ENCODE measurements at places on chromosomes 2 and 18.

- H3K27me3 ChIP-seq = no peaks in the 10 kb centered on the region
- no peaks in the 10 kb centered on the region for H3K36me3 ChIP-seq
- peak; percentile 37 for DNase-seq
- H3K4me3 ChIP-seq = no peak overlapping the region
- peak overlapping the region; percentile 59 for H3K27ac ChIP-seq
Measured at GRCh38 chr2:215535125-215535668, 99.3 kb upstream of the FN1 start.

DNA sequence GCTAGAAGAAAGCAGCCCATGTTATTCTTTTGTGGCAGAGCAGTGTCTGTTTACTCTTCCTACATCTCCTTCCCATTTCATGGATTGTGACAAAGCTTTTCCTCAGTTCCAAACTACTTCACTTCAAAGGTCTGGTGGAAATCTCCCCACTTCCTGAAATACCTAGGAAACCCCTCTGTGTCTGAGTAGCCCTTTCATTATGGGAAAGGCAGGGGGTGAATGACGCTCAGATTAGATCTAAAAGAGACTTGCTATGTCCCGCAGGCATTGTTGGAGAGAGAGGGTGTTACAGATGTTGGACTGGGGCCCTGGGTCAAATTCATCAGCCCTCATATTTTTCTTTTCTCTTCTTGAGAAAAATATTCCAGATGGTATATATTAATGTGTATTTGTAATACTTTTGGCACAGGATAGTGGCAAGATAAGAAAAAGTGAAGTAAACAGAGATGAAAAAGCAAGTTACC is 675.0 kb downstream of the IRS1 start:
- no peak overlapping the region for H3K27ac ChIP-seq
- H3K27me3 ChIP-seq = no peaks in the 10 kb centered on the region
- H3K36me3 ChIP-seq = no peaks in the 10 kb centered on the region
- H3K4me1 ChIP-seq = peaks cover 9% of the 10 kb centered on the region

DNA sequence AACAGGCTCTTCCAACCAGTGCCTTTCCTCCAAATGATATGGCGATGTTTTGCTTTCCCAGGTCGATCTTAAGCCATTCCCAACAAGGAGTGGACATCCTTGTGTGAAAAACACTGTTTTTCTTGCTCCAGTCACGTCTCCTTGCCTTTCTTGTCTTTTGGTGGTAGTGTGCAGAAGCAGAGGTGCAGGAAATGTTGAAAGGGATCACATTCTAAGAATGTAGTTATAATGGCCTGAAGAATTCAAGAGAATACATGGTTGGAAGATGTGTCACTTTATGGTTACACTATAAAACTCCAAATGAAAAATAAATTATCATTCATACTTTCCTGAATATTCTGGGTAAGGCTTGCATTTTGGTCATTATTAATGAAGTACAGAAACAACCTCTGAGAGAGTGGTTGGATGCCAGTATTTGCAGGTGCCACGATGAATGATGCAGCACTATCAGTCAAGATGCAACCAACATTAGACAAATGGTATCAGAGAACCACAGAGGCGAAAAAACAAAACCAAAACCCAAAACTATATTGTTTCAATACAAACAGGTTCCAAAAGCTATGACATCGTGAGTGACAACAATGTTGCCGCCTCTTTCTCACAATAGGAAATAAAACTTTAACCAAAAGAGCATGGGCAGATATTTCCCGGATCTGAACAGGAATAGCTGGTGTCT is 27.5 kb upstream of the POLE4 start:
- no peaks in the 10 kb centered on the region for H3K36me3 ChIP-seq
- H3K27ac ChIP-seq = no peak overlapping the region
- no peak for DNase-seq
- no peaks in the 10 kb centered on the region for H3K4me1 ChIP-seq
- no peak overlapping the region for H3K4me3 ChIP-seq
- no peaks in the 10 kb centered on the region for H3K27me3 ChIP-seq

DNA sequence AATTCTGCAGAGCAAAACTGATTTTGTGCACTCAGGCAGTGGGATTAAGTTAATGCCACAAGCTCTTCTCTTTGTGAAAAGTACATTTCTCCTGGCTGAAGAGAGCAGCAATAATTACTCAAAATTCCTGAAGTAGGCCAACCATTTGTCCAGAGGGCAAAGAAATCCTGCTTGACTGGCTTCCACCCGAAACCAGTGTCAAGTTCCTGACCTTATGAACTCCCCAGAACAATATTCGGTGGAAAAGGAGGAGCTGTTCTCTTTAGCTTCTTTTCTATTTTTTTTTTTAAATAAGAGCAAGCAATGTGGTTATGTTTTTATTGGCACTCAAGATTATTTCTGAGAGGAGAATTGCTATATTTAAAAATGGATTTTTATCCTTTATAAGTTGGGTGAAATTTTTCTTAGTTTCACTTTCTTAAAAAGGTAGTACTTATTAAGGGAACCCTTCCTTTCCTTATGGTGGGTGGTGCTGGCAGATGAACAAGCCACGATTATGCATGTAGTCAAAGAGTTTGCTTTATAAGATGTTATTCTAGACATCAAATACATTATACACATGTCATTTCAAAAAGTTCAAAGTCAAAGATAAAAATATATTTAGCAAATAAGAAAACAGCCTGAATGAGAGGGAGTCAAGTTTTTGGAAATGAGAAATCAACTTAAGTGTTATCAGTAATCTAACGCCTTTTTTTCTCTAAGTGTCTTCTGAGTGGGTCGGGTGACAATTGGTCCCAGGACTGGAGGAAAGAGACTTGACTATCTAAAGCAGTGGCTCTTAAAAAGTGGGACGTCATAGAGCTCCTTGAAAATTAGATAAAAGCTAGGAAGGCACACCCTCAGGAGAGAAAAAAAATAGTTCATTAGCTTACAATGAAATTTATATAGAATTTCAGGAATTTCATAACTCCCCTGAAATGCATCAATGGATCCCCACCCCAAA is 194.5 kb downstream of the IKZF2 start:
- peak; percentile 48 for DNase-seq
- peaks cover 11% of the 10 kb centered on the region for H3K4me1 ChIP-seq
- no peaks in the 10 kb centered on the region for H3K36me3 ChIP-seq
- no peaks in the 10 kb centered on the region for H3K27me3 ChIP-seq
- no peak overlapping the region for H3K27ac ChIP-seq

DNA sequence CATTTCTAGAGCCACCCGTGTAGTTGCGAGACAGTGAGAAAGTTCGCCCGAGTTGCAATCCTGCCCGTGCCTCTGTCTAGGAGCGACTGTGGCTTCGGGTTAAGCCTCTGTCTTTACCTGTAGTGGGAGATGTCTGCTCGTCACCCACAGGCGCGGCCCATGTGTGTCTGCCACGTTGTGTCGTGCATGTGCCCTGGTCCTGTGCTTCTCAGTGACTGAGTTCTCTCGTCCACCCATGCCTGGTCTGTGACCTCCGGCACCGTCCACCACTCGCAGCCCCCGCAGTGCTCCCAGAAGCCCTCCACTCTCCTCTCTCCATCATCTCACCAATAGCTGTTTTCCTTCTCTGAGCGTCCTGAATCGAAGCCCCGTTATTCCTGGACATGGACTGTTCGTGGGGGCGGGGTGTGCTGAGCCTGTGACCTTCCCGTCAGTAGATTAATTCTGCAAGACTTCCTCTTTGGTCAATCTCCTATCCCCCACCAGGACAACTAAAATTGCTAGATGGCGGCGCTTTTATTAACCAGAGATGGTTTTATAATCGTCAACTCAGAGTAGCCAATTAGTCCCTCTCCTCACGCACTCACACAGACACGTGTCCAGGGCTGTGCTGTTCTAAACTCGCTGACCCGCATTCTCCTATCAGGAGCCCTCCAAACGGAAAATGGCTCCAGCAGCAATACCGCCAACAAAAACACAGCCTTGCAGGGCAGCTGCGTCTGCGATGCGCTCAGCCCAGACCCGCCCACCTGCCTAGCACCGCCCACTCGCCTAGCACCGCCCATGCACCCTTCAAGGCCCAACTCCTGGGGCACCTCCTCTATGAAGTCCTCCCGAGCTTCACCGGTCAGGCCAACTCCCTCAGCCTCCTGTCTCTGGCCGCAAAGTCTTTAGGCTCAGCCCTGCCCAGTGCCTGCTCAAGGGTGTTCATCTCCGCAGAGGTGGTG is 119.4 kb downstream of the TWIST2 start:
- DNase-seq = no peak
- no peaks in the 10 kb centered on the region for H3K4me1 ChIP-seq
- no peak overlapping the region for H3K27ac ChIP-seq

DNA sequence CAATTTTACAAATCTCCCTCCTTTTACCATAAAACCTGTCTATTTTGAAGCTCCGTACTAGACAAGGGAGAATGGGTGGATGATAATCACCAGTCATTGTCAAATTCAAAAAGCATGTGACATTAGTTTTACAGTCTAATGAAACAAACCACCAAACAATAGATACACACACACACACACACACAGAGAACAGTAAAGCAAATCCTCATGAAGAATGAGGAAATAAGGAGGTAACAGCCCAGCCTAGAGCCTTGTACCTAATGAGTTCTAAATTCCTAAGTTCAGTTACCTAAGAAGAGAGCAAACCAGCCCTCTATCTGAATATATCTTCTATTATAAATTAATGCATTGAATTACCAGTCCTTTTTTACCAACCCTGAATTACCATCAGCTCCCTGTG is 36.8 kb upstream of the BZW1 start:
- no peak for DNase-seq
- H3K27ac ChIP-seq = no peak overlapping the region
- H3K4me3 ChIP-seq = no peak overlapping the region
- H3K4me1 ChIP-seq = peaks cover 25% of the 10 kb centered on the region
- no peaks in the 10 kb centered on the region for H3K36me3 ChIP-seq
- H3K27me3 ChIP-seq = no peaks in the 10 kb centered on the region

- no peaks in the 10 kb centered on the region for H3K36me3 ChIP-seq
- no peak for DNase-seq
- H3K27me3 ChIP-seq = no peaks in the 10 kb centered on the region
Measured at GRCh38 chr2:218839888-218840287, 8.3 kb upstream of the PRKAG3 start.

DNA sequence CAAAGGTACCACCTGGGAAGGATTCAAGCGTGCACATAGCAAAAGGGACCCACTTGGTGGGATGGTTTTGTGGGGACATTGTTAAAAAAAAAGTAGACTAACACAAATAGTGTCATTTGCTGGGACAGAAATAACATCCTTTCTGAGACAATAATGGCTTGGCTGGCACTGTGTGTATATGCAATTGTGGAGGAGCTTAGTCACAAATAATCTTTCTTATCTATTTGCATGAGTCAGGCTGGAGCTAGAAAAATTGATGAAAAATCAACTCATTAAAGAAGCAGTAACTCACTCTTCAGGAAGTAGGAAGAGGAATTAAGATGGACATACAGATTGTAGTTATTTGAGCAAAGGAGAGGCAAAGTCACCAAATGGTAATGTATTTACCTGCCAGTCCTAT is 29.5 kb upstream of the ITGB6 start:
- H3K27me3 ChIP-seq = no peaks in the 10 kb centered on the region
- H3K4me1 ChIP-seq = peaks cover 61% of the 10 kb centered on the region
- no peak overlapping the region for H3K4me3 ChIP-seq

GRCh38 chr18:22177327-22177871 is 8.0 kb downstream of the GATA6 start:
- H3K4me1 ChIP-seq = peaks cover 21% of the 10 kb centered on the region
- H3K27me3 ChIP-seq = no peaks in the 10 kb centered on the region
- H3K27ac ChIP-seq = no peak overlapping the region
- H3K4me3 ChIP-seq = no peak overlapping the region

GRCh38 chr2:125168442-125168841 is 1143.4 kb downstream of the CNTNAP5 start:
- H3K27me3 ChIP-seq = no peaks in the 10 kb centered on the region
- no peaks in the 10 kb centered on the region for H3K4me1 ChIP-seq
- no peak for DNase-seq
- H3K4me3 ChIP-seq = no peak overlapping the region

- H3K4me3 ChIP-seq = no peak overlapping the region
- no peaks in the 10 kb centered on the region for H3K36me3 ChIP-seq
- peak; percentile 88 for DNase-seq
- H3K27ac ChIP-seq = no peak overlapping the region
- no peaks in the 10 kb centered on the region for H3K27me3 ChIP-seq
- no peaks in the 10 kb centered on the region for H3K4me1 ChIP-seq
Measured at GRCh38 chr2:202178346-202178958, 59.9 kb downstream of the SUMO1 start.

- no peaks in the 10 kb centered on the region for H3K36me3 ChIP-seq
- H3K27ac ChIP-seq = no peak overlapping the region
Measured at GRCh38 chr2:167430447-167430846, 542.2 kb downstream of the XIRP2 start.

GRCh38 chr2:37037771-37038170 is 46.4 kb downstream of the HEATR5B start:
- no peaks in the 10 kb centered on the region for H3K27me3 ChIP-seq
- DNase-seq = no peak
- no peak overlapping the region for H3K27ac ChIP-seq
- H3K36me3 ChIP-seq = peaks cover 11% of the 10 kb centered on the region

- H3K36me3 ChIP-seq = no peaks in the 10 kb centered on the region
- no peaks in the 10 kb centered on the region for H3K27me3 ChIP-seq
- no peak overlapping the region for H3K4me3 ChIP-seq
- no peaks in the 10 kb centered on the region for H3K4me1 ChIP-seq
- DNase-seq = no peak
Measured at GRCh38 chr2:105437708-105438103, 38.9 kb upstream of the FHL2 start.

- no peak overlapping the region for H3K4me3 ChIP-seq
- H3K4me1 ChIP-seq = no peaks in the 10 kb centered on the region
- no peak overlapping the region for H3K27ac ChIP-seq
Measured at GRCh38 chr18:74679679-74680076, 82.0 kb downstream of the ZNF407 start.

DNA sequence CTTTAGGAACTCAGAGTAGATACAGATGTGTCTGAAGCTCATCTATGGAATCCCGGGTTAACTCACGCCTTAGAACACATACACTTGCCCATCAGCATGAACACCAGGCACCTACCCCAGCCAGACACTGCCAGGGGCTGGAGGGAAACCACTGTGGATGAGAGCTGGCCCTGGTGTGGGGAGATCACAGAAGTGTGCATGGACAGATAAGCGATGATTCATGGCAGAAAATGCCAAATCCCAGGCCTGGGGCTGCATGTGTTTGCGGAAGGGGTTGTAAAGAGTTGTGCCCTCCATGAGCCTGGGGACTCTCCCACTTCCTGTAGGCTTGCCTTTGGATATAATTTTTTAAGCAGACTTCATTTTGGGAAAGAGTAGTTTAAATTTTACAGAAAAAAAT is 193.4 kb downstream of the FHOD3 start:
- no peaks in the 10 kb centered on the region for H3K27me3 ChIP-seq
- H3K4me1 ChIP-seq = no peaks in the 10 kb centered on the region
- no peak overlapping the region for H3K27ac ChIP-seq
- H3K4me3 ChIP-seq = no peak overlapping the region
- no peaks in the 10 kb centered on the region for H3K36me3 ChIP-seq

- H3K4me3 ChIP-seq = no peak overlapping the region
- no peaks in the 10 kb centered on the region for H3K4me1 ChIP-seq
- no peak overlapping the region for H3K27ac ChIP-seq
- H3K27me3 ChIP-seq = no peaks in the 10 kb centered on the region
- H3K36me3 ChIP-seq = no peaks in the 10 kb centered on the region
Measured at GRCh38 chr2:23660237-23660636, 266.7 kb downstream of the ATAD2B start.

Measured in PC-3 (cell line).